ENCODE measurements at places on chromosomes 7 and 10. TPM values are rescaled to one million over a fixed set of nuclear protein-coding genes. Genes with fewer than 3 reads are reported as not detected.

FAM13C gene
- 7.7 TPM for total RNA-seq

TFR2 gene
- 0.20 TPM for total RNA-seq

ANK3 gene
- 278 TPM for total RNA-seq

HYAL4 gene
- 0.38 TPM for total RNA-seq

- no peak for DNase-seq
- no peak overlapping the region for H3K4me3 ChIP-seq
- H3K27ac ChIP-seq: no peak overlapping the region
Observed at GRCh38 chr10:34373211-34373610, 441.9 kb downstream of the PARD3 start.

GRCh38 chr7:40760293-40760964 is 625.6 kb downstream of the SUGCT start:
- DNase-seq: no peak
- no peaks in the 10 kb centered on the region for H3K27me3 ChIP-seq
- H3K4me1 ChIP-seq: no peaks in the 10 kb centered on the region
- no peak overlapping the region for H3K4me3 ChIP-seq

GRCh38 chr7:113633073-113633472 is 285.7 kb downstream of the PPP1R3A start:
- H3K4me1 ChIP-seq: no peaks in the 10 kb centered on the region
- DNase-seq: no peak
- H3K27me3 ChIP-seq: no peaks in the 10 kb centered on the region
- H3K4me3 ChIP-seq: no peak overlapping the region
- no peak overlapping the region for H3K27ac ChIP-seq
- H3K36me3 ChIP-seq: no peaks in the 10 kb centered on the region

GRCh38 chr10:75211007-75211691 is 553 bp downstream of the VDAC2 start:
- no peaks in the 10 kb centered on the region for H3K27me3 ChIP-seq
- peaks cover 57% of the 10 kb centered on the region for H3K4me1 ChIP-seq
- H3K27ac ChIP-seq: peak overlapping the region; percentile 95

- H3K4me3 ChIP-seq: no peak overlapping the region
- H3K27ac ChIP-seq: no peak overlapping the region
- H3K4me1 ChIP-seq: peaks cover 3% of the 10 kb centered on the region
- H3K36me3 ChIP-seq: no peaks in the 10 kb centered on the region
- H3K27me3 ChIP-seq: no peaks in the 10 kb centered on the region
- DNase-seq: no peak
Observed at GRCh38 chr7:82593780-82594179, 150.2 kb upstream of the CACNA2D1 start.

DNA sequence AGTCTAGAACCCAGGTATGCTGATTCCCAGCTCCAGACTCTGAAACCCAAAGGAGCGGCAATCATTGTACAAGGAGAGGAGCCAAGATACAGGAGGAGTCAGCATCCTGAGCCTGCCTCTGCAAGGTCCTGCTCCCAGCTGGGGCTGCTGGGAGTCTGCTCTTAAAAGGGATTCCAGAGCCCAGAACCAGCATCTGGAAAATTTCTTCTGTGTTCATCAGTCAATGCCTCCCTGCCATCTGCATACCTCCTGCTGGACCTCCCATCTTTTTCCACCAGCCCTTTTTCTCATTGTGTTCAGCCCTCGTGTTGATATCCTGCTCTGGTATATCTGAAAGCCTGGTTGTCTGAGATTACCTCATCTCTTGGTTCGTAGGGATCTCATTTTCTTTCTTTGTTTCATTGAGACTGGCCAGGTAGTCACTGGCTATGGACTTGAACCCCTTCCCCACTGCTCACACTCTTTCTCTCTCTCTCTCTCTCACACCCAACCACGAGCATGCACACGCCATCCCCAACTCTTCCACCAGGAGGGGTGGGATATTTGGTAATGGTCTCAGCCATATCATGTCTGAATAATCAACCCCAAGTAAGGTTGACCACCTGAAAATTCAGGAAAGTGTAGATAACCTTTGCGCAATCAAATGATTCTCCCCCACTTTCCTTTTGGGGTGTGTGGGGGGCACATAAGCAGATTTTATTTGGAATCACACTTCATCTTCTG is 608.8 kb downstream of the LRMDA start:
- peaks cover 8% of the 10 kb centered on the region for H3K4me1 ChIP-seq
- H3K4me3 ChIP-seq: no peak overlapping the region
- H3K27me3 ChIP-seq: no peaks in the 10 kb centered on the region
- no peak overlapping the region for H3K27ac ChIP-seq

DNA sequence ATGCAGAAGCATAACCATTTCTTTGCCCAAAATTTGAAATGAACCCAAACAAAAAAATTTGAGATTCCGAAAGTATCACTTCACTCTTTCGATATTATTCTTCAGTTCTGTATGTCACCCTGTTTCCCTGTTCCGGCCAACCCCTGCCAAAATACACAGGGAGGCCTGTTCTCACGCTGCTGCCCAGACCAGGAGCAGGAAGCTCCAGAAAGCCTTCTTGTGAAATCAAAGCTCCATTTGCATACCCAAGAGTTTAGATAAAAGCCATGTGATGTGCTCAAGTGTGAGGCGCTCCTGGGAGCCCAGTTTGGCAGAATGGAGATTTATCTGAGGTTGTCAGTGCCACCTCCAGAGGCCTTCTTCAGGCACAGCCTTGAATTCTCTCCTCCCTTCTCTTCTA is 236.2 kb downstream of the FGFR2 start:
- H3K27ac ChIP-seq: no peak overlapping the region
- H3K4me1 ChIP-seq: no peaks in the 10 kb centered on the region
- no peak overlapping the region for H3K4me3 ChIP-seq

- no peaks in the 10 kb centered on the region for H3K27me3 ChIP-seq
- peak overlapping the region; percentile 34 for H3K4me3 ChIP-seq
- no peak for DNase-seq
- H3K36me3 ChIP-seq: no peaks in the 10 kb centered on the region
- H3K27ac ChIP-seq: no peak overlapping the region
Observed at GRCh38 chr10:43623351-43623750, 17.1 kb downstream of the ZNF485 start.

GRCh38 chr10:74431816-74432215 is 280.8 kb downstream of the ADK start:
- no peak for DNase-seq
- H3K4me3 ChIP-seq: no peak overlapping the region
- H3K4me1 ChIP-seq: no peaks in the 10 kb centered on the region

DNA sequence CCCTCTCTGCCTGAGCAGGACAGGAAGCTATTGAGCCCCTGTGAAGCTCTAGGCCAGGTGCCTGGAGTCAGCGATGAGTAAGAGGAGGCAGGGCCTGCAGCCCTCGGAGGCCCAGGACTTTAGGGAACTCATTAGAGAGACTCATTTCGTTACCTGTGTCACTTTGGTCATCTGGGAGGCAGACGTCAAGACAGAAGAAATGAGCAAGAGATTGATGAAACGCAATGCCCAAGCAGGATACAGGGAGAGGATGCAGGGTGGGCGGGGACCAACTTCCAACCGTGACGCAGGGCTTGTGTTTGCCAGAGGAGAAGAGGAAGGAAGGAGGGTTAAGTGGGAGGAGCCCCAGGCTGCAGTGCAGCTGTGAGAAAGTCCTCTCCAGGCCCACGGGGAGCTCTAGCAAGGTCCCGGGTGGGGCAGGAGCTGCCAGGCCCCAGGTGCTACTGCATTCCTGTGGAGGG is 26.4 kb upstream of the GNA12 start:
- H3K36me3 ChIP-seq: no peaks in the 10 kb centered on the region
- H3K4me3 ChIP-seq: peak overlapping the region; percentile 9
- H3K27ac ChIP-seq: peak overlapping the region; percentile 57
- H3K4me1 ChIP-seq: peaks cover 14% of the 10 kb centered on the region
